ENCODE measurements at places on chromosomes 16 and 17. TPM values are rescaled to one million over a fixed set of nuclear protein-coding genes. Genes with fewer than 3 reads are reported as not detected.

- DNase-seq = no peak
These were observed 9.8 kb upstream of the GSE1 start for GRCh38 chr16:85603203-85603755.

GRCh38 chr16:3643095-3643730 lies 11.3 kb upstream of the DNASE1 start:
- no peak for DNase-seq

GRCh38 chr17:652314-652713 lies 62.3 kb downstream of the VPS53 start:
- DNase-seq = no peak

DNA sequence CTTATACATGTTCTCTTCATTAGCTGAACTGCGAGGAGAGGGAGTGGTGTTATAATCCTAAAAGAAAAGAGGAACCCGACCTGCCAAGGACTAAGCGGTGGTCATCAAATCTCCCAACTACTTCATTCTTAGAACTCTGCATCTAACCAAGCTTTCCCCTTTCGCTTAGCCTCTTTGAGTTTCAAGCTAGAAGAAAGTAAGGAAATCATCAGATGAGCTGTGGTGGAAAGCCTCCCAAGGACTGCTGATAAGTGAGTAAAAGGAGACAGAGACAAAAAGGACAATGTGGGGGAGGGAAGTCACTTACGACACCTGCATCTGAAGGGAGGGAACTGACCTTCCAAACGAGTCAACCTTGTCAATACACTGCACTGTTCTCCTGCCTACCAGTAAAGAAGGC lies 121.3 kb downstream of the TRIM37 start:
- DNase-seq = no peak

The CCDC200 gene
- not detected for total RNA-seq

GRCh38 chr16:2751577-2752034 lies 832 bp upstream of the SRRM2 start:
- DNase-seq = no peak

DNA sequence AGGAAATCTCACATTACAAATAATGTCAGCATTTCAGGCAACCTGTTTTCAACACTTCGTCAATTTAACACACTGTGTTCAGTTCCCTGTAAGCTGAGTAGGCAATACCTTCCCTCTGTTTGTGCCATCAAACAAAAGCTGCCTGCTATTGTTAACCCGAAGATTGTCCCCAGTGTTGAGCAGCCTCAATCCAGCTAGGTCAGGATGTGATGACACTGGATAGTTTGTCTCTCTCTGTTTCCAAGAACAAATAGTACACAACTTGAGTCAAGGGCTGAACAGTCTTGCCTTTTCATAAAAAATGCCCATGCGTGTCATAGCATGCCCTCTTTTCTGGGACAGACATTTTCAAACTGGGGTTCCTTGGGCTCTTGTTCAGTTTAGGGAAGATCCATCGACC lies 36.4 kb downstream of the HSD17B2 start:
- DNase-seq = no peak

The ANKRD40CL gene
- total RNA-seq = not detected

DNA sequence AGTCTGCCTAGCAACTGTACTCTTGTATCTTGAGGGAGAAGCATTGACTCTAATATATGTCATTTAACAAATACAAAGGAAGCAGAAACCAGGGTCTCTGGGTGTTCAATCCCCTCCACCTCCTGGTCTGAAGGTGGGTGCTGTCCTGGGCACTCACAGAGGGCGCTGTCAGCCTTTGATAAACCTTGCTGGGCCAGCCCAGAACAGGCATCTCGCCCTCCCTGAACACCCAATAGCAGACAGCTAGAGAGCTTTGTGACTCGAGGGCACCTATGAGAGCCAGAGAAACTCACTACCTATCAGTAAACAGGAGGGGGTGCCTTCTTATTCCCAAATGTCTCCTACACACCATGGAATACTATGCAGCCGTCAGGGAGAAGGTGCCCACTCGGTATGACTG lies 6.4 kb upstream of the PIPOX start:
- DNase-seq = no peak

GRCh38 chr16:64991001-64991400 lies 130.9 kb downstream of the CDH11 start:
- no peak for DNase-seq

GRCh38 chr16:51327001-51327400 lies 175.9 kb upstream of the SALL1 start:
- no peak for DNase-seq

- peak; percentile 77 for DNase-seq
These were observed 25.9 kb downstream of the ABCC12 start for GRCh38 chr16:48129926-48130325.

DNA sequence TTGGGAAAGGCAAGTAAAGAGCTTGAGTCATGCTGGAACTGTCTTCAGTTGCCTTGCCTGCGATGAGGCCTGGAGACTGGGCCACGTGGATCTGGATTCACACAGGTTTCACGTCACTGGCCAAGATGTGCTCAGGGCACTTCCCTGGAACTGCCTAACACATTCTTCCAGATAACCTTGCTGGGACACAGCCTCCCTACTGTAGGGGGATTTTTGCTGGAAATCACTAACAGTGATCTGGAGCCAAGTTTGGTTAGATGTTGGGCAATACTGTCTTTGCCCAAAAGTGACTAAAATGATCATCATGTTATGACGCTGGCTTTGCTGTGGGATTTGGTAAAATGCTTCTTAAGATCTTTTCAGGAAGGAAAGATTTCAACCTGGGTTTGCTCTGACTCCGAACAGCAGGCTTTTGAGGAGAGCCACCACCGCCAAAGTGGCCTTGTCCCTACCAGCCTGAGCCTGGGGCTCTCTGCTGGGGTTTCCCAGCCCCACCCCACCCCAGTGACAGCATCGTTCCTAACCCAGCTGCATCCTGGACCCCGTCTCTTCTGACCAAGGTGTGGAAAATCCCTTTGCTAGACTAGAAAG lies 14.7 kb downstream of the C1QTNF1 start:
- DNase-seq = peak; percentile 94

DNA sequence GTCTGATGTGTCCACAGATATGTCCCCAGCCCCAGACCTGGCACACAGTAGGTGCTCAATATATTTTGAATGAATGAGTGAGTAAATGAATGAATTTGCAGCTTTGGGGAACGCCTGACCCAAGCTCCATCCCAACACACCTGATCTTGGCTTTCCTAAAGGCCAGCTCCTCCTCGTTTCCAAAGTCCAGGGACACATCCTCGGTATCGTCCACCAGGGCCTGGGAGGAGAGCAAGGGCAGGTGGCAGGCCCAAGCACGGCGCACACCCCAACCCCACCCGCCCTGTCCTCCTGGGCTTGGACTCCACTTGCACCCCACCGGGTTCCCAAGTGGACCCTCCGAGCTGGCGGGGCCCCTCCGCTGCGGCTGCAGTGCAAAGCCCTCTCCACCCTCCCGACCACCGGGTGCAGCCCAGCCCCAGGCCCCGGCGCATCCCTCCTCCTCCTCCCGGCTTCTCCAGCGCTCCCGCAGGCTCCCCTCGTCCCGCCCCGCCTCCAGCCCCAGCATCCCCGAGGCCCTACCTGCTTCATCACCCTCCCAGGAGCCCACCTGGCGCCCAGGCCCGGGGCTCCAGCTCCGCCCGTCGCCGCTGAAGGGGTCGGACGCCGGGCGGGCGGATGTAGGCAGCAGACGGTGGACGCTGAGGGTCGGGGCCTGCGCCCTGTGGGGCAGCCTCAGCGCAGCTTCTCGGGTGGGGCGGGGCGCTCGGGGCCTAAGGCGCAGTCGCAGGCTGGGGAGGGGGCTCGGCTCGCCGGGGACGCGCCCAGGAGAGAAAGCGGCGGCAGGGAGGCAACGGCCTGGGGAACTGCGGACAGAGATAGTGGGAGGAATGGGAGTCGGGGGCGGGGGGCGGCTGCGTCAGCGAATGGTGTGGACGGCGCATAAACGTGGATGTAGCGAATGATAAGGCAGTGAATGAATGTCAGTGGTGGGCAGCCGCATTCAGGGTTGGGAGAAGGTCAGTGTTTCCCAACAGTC lies at the start of gene TVP23A:
Gene TVP23A (minus strand): TSS at position 832 of the 979 bp plus-strand sequence. CDS start 301 bp downstream, at position 531.
- no peak for DNase-seq

DNA sequence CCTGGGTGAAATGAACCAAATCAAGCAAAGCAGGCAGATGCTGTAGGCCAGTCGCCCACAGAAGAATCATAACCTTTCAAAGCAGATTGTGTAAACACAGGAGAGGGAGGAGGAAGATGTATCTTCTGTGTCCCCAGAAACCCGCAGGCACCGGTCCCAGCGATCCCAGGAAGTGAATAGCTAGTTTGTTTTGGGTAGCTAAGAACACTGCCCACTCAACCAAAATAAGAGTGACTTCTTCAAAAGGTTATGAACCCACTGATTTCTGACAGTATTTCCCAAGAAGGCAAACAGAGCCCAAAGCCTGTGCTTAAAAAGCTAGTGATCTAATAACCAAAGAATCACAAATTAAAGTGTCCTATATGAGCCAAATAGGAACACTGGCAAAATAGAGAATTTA lies 67.8 kb downstream of the GRIN2A start:
- DNase-seq = peak; percentile 65

DNA sequence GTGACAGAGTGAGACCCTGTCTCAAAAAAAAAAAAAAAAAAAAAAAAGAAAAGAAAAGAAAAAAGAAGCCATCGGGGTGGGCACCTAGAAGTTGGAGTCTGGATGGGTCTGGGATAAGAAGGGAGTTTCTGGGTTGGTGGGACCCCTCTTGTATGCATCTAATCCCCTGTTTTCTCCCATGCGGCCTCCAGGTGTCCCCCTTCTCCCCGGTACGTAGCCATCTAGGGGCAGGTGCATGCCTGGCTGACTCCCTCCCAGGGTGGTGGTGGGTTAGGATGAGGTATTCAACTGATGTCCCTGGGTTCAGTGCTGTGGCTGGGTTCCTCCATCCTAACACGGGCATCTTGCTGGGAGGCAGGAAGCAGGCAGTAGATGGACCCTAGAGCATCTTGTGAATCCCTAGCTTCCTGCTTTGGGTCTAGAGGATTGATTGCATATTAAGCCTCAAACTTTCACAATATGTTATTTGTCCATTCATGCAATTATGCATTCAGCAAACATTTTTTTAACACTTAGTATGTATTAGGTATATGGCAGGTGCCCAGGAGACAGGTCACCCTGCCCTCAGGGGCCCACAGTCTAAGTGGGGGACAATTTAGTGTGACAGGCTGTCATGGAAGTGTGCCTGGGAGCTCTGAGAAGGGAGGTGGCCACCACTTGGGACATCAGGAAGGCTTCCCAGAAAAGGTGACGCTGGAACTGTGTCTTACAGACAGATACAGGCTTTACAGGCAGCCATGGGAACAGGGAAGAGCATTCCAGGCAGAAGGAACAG lies 13.1 kb downstream of the FMNL1 start:
- DNase-seq = peak; percentile 45

- DNase-seq = peak; percentile 80
These were observed 63.3 kb upstream of the MTMR4 start for GRCh38 chr17:58577696-58578095.

The TEDC2 gene
- 44.9 TPM for total RNA-seq

The AGRP gene
- not detected for total RNA-seq

The LPCAT2 gene
- 15.0 TPM for total RNA-seq

GRCh38 chr17:40363111-40363827 lies 1.3 kb downstream of the GJD3 start:
- no peak for DNase-seq

The OR1F1 gene
- not detected for total RNA-seq

DNA sequence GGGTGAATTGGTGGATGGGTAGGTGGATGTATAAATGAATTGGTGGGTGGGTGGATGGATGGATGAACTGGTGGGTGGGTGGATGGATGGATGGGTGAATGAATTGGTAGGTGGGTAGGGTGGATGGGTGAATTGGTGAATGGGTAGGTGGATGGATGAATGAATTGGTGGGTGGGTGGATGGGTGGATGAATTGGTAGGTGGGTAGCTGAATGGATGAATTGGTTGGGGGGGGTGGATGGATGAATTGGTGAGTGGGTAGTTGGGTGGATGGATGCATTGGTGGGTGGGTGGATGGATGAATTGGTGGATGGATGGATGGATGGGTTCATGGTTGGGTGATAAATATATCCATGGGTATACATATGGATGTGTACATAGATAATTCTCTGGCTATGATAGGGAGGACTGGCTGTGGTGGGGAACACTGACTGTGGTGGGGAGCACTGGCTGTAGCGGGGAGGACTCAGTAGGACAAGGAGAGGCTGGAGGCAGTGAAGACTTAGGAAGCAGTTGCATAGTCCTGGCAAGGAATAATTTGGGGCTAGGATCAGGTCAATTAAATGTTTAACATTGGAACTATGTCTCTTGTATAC lies 54.4 kb downstream of the ABCC1 start:
- DNase-seq = no peak

DNA sequence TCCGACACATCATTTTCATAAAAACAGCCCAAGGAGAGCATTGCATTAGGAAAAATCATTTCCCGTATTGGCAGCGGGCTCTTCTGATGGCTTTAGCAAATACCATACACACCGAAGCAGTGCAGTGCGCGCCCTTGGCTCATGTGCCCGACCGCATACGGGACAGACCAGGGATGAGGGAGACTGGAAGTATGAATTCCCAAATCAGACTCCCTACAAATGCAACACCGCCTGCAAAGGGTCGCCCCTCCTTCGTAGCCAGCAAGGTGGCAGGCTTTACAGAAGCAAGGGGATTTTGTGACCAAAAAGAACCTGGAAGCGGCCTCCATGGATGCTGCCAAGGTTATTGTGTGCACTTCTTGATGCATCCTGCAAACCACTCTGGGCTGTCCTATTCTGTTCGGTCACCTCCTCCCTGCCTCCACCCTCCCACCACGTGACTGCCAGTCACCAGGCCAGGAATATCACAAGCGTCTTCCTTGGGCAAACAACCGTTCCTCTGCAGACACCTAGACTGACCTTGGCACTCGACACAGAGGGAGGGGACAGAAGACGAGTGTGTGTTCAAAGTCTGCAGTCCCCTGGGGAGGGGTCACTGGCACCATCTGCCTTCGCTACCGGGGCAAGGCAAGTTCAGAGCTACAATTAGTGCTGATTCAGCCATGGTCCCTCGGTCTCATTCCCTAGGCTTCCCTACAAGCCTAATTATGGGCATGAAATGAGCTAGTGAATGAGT lies 460.4 kb downstream of the SLC39A11 start:
- peak; percentile 85 for DNase-seq

The GPRC5B gene
- 12.4 TPM for total RNA-seq

Measured in PC-3 (cell line).